ENCODE measurements at places on chromosomes 6 and 20.

DNA sequence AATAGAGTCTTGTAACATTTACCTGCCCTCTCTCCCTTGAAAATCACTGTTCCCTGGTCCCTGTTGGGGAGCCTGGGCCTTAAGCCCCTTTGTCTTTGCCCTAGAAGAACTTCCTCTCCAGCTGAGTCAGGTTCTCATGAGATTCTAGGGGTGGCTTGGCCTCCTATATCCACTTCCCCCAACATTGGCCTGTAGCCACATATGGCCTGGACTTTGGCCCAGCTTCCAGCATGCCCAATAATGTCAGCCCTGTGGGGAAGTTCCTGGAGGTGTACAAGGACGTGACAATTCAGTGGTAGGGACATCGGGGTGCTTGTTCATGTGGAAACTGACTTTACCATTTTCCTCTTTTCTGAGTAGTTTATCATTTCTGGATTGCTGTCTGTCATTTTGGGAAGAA lies 17.2 kb upstream of the MAS1L start:
- no peak for DNase-seq

DNA sequence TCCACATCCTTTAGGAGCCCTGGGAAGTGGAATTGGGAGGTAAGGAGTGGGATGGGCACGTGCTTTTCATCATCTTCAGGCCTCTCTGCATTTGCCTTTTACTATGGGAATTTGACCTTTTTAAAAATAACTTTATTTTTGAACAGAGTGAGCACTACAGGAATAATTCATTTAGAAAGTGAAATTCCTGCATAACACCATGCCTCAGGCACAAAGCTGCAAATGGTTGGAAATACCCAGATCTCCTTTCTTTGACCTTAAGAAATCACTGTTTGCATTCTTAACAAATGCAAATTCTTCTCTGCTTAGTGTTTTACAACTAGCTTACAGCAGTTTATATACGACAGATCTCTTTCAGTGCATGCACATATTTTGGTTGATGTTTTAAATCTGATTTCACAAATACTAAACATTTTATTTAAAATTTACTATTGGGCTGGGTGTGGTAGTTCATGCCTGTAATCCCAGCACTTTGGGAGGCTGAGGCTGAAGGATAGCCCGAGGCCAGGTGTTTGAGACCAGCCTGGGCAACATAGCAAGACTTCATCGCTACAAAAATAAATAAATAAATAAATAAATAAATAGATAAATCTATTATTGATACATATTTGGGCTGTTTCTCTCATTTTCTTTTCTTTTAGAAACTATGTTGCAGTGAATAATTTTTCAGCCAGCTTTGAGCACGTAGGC lies 24.5 kb downstream of the CST8 start:
- no peak for DNase-seq

DNA sequence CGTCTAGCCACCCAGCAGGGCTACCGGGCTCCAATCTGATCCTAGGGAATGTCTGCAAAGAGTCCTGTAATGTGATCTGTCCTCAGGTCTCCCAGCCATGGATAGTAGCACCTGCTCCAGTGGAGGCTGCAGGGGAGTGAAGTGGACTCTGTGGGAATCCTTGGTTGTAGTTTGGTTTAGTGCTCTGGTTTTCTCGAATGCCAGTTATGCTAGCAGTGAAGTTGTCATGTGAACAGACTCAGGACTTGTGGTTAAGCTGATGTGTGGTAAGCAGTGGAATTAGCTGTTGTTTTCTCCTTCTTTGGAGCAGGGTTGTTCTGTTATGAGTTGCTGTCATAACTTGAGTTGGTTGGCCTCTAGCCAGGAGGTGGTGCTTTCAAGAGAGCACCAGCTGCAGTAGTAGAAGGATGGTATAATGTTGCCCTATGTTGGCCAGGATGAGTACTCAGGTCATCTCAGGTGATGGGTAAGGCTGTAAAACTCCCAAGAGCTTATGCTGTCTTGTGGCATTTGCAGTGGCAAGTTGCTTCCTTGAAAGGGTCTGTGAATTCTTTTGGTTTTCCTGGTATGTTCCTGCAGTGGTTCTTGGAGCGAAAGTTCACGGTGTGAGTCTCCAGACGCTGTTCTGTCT lies 390.2 kb downstream of the UTRN start:
- no peak for DNase-seq

GRCh38 chr6:100447900-100448748 lies 16.6 kb downstream of the SIM1 start:
- DNase-seq = no peak

GRCh38 chr20:18698735-18699380 lies 111.0 kb downstream of the DTD1 start:
- DNase-seq = no peak

DNA sequence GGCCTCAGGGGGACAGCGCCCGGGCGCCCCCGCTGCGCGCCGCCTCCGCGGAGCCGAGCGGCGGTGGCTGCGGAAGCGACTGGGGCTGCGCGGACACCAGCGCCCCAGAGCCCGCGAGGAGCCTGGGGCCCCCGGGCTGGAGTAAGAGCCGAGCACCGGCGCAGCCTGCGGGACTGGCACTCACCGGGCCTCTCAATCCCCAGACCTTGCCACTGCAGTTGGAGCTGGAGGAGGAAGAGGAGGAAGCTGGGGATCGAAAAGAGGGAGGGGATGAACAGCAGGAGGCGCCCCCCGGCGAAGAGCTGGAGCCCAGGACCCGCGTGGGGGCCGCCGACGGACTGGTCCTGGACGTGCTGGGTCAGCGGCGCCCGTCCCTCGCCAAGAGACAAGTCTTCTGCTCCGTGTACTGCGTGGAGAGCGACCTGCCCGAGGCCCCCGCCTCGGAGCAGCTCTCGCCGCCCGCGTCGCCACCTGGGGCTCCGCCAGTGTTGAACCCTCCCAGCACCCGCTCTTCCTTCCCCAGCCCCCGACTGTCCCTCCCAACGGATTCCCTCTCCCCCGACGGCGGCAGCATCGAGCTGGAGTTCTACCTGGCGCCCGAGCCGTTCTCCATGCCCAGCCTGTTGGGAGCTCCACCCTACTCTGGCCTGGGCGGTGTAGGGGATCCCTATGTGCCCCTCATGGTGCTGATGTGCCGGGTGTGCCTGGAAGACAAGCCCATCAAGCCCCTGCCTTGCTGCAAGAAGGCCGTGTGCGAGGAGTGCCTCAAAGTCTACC lies 590 bp downstream of the RNF217 start:
- no peak for DNase-seq

DNA sequence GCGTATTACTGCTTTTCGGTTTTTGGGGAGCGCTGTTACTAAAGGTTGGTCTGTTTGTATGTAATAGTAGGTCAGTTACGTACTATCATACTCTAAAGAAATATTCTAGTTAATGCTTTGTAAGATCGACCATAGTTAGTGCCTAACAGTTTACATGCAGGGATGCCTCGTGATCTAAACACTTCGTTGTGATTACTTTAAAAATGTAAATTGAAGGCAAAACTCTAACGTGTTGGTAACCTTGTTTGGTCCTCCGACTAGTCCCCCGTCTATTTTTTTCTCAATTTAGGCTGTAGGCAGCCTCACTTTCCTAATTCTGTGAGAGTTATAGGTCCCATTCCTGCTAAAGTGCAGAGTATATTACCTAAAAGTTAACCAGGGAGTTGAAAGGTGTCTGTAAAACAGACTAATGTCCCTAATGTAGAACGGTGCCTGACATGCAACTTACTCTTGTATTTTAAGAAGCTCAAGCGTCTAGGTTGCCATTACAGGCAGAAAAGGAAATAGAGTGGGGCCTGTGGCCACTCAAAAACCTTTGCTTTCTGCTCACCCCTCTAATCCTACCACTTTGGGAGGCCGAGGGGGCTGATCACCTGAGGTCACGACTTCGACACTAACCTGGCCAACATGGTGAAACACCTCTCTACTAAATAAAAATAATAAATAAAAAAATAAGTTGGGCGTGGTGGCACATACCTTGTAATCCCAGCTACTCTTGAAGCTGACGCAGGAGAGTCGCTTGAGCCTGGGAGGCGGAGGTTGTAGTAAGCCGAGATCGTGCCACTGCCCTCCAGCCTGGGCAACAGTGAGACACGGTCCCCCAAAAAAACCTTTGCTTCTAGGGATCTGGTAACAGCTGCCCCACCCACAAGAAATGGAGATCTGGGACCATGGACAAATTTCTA lies 37.8 kb downstream of the HFE start:
- DNase-seq = no peak

GRCh38 chr6:130780122-130780521 lies 47.1 kb upstream of the SMLR1 start:
- DNase-seq = no peak

DNA sequence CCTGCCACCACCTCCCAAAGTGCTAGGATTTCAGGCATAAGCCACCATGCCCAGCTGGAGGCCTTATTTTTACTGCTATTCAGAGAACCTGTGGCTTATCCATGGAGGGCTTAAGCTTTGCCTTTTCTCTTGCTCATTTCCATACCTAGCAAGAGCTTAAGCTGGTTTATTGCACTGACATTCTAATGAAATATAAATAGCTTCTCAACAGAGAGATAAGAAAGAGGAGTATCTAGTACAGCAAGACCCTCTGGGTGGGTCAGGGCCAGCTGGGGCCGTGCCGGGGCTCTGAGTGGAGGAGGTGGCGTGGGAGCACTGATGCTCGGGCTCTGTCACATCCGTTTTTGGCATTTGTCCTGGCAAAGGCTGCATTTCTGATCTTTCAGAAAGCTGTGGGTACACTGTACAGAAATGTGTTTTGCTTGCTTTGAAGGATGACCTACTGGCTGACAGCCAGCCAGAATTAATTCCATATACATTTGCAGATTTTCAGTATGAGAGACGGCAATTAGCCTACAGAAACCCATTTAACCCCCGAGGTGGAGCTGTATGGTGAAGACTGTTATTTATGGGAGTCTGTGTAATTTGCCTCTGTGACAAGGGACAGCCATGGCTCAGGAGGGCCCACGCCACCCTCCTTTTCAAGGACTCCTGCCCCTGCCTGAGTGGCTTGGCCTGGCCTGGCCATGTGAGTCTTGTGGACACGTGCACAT lies 181.6 kb upstream of the AKAP12 start:
- no peak for DNase-seq

GRCh38 chr20:17488916-17489600 lies 42.1 kb downstream of the BFSP1 start:
- no peak for DNase-seq

- DNase-seq = no peak
Measured at GRCh38 chr6:136365776-136366354, 76.2 kb upstream of the BCLAF1 start.

GRCh38 chr6:29927275-29927569 lies 15.1 kb upstream of the HLA-A start:
- DNase-seq = no peak

GRCh38 chr6:4295783-4296155 lies 160.4 kb upstream of the ECI2 start:
- DNase-seq = no peak

DNA sequence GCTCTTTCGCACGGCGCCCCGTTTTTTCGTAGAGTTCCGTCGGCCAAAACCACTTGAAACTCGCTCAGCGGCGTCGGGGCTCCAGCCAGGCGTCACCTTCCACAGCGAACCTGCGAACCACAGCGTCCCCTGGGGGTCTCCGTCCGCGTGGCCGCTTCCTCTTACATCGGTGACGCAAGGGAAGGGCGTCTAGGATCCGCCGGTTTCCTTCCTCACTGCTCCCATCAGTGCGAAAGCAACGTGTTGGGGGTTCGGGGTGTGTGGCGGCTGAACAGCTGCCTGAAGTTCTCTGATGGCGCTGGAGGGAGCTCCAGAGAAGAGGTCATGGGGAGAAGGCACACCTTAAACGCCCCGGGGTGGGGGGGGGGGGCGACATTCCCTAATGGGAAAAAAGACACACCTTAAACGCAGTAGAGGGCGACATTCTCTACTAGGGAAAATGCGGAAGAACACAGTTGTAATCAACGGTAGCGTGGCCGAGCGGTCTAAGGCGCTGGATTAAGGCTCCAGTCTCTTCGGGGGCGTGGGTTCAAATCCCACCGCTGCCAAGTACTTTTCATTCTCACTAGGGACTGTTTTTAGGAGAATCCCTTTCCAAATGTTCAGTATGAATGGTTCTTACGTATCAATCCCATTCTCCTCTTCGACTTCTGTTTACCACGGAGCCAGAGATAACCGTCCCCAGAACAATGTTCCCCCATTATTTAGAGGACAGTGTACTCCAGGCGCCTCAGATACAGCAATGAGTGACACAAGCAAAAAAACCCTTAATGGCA lies 16.4 kb downstream of the ZNF311 start:
- DNase-seq = peak; percentile 54

DNA sequence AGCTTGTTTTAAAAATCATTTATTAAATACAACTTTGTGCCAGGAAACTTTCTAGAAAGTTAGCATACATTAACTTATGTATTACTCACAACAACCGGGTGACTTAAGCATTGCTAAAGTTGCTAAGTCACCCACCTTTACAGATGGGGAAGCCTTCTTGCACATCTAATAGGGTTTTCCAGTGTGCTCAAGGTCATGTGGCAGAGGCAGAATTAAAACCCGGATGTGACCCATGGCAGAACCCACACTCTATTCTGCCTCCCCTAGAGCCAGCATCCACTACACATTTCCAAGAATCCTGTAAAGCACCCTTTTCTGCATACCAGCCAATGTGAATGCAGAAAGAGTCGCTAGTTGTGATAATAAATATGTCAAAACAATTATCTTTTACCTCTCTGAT lies 13.4 kb downstream of the LINC00237 start:
- DNase-seq = no peak

DNA sequence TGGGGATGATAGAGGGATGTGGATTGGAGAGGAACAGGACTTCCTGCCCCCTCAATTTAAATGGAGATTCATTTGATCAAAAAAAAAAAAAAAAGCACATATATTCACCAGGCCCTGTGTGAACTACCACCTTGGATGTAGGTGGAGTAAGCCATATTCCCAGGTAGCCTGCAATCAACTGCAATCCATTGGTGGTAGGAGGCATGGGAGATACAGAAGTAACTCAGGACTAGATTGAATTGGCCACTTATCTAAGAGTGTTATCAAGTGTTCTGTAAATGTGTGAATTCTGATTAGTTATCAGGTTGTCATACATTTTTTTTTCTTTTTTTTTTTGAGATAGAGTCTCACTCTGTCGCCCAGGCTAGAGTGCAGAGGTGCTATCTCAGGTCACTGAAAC lies 124.1 kb upstream of the ESR1 start:
- DNase-seq = no peak

- no peak for DNase-seq
Measured at GRCh38 chr20:10047427-10047826, 12.6 kb downstream of the ANKEF1 start.

DNA sequence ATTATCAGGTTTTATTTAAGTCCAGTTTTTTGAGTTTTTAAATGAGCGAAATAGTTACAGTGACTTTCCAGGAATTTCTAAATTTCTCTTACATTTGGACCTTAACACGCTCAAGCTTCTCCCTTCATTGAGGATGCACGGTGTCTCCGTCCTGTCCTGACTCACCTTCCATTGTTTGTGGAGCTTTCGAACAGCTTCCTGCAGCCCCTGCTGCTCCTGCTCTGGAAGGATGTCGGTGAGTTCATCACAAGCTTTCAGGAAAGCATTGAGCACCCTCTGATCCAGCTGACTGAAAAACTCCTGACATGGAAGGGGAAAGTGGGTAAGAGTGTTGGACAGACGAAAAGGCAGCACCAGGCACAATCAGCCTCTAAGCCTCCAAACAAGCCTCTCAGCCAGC lies 183.7 kb downstream of the SYNE1 start:
- DNase-seq = no peak

GRCh38 chr6:21772884-21773575 lies 179.5 kb downstream of the SOX4 start:
- no peak for DNase-seq

Data from activated naive CD4-positive, alpha-beta T cell (primary cell).